Lower lobe of right lung (tissue), 2 donors: ENCODE measurements at places on chromosomes 1 and 21. TPM values are rescaled to one million over a fixed set of nuclear protein-coding genes. Genes with fewer than 3 reads are reported as not detected.

ANKRD45 gene
- total RNA-seq = 4.2 TPM

RXRG gene
- 8.4 TPM for total RNA-seq

SLC35F3 gene
- 0.41 TPM for total RNA-seq

IFNLR1 gene
- 11.7 TPM for total RNA-seq

RGS1 gene
- 16.3 TPM for total RNA-seq

LCE1E gene
- total RNA-seq = not detected

IL19 gene
- total RNA-seq = not detected

PGLYRP4 gene
- total RNA-seq = 0.30 TPM

CFAP107 gene
- total RNA-seq = 2.9 TPM

LAMTOR5 gene
- 121 TPM for total RNA-seq

PPIAL4G gene
- total RNA-seq = not detected

AADACL4 gene
- total RNA-seq = not detected

CSMD2 gene
- 1.1 TPM for total RNA-seq

SPRR2B gene
- total RNA-seq = not detected

KRTAP13-2 gene
- total RNA-seq = not detected

TMEM82 gene
- total RNA-seq = not detected

PLEKHG5 gene
- total RNA-seq = 9.5 TPM

EPHA8 gene
- total RNA-seq = not detected

APOBEC4 gene
- 3.0 TPM for total RNA-seq

GRCh38 chr1:218851586-218851985 is 322.1 kb upstream of the LYPLAL1 start:
- no peak for DNase-seq

DNA sequence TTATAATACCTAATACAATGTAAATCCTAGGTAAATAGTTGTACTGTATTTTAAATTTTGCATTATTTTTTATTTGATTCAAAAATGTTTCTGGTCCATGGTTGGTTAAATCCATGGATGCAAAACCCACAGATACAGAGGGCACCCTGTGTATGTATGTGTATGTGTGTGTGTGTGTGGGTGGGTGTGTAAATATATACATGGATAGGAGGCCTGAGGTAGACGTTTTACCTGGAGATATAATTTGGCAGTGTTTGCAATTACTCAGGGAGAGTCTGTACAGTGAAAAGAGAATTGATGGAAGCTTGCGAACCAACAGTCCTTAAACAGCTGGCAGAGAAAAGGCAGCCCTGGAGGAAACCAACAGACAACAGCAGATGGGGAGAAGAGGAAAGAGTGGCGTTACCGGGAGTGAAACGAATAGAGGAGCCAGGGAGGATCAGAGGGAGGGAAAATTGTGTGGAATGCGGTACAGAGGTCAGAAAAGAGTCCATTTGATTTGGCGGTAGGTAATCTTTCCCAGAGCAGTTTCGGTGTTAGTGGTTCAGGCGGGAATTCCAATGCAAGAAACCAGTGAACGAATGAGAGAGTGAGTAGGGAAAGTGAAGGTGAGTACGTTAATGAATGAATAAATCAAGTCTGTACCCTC is 47.9 kb upstream of the NBL1 start:
- no peak for DNase-seq

GRCh38 chr1:212722270-212722957 is 22.8 kb upstream of the BATF3 start:
- DNase-seq = no peak

- no peak for DNase-seq
These were observed 77.1 kb upstream of the IPO9 start for GRCh38 chr1:201751872-201752271.

- DNase-seq = no peak
These were observed 66.1 kb downstream of the TTC3 start for GRCh38 chr21:37139154-37139553.

GRCh38 chr1:155022927-155023236 is 10.7 kb downstream of the DCST2 start:
- no peak for DNase-seq

DNA sequence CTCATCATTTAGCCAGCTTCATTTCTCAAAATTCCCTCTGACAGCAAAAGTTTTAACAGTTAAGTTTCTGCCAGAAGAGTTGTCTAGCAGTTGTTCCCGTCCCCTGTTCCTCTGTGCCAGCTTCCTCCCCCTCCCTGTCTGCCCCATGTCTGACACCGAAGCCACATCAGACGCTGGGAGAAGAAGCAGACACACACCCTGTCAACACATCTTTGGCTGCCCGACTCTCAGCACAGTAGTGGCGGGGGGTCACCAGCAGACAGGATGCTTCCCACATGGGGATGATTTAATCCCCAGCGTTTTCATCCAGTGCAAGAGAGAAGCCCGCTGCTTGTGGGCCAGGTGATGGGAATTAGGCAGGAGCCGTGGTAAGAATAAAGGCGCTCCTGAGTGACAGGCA is 379.4 kb upstream of the RUNX1 start:
- peak; percentile 61 for DNase-seq

DNA sequence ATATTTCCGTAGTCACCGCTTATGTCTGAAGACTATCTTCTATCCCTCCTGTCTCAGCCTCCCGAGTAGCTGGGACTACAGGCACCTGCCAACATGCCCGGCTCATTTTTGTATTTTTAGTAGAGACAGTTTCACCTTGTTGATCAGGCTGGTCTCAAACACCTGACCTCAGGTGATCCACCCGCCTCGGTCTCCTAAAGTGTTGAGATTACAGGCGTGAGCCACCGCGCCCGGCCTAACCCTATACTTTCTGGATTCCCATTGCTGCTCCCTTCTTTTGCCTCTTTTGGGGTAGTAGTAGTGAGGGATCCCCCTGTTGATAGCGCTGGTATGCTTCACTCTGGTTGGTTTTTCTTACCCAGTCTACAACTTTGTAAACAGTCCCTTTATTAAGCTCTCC is 5.7 kb upstream of the SYF2 start:
- no peak for DNase-seq

- no peak for DNase-seq
These were observed 12.9 kb downstream of the RGS18 start for GRCh38 chr1:192171123-192171522.

- DNase-seq = no peak
These were observed 47.5 kb downstream of the CBS start for GRCh38 chr21:43027846-43028731.

DNA sequence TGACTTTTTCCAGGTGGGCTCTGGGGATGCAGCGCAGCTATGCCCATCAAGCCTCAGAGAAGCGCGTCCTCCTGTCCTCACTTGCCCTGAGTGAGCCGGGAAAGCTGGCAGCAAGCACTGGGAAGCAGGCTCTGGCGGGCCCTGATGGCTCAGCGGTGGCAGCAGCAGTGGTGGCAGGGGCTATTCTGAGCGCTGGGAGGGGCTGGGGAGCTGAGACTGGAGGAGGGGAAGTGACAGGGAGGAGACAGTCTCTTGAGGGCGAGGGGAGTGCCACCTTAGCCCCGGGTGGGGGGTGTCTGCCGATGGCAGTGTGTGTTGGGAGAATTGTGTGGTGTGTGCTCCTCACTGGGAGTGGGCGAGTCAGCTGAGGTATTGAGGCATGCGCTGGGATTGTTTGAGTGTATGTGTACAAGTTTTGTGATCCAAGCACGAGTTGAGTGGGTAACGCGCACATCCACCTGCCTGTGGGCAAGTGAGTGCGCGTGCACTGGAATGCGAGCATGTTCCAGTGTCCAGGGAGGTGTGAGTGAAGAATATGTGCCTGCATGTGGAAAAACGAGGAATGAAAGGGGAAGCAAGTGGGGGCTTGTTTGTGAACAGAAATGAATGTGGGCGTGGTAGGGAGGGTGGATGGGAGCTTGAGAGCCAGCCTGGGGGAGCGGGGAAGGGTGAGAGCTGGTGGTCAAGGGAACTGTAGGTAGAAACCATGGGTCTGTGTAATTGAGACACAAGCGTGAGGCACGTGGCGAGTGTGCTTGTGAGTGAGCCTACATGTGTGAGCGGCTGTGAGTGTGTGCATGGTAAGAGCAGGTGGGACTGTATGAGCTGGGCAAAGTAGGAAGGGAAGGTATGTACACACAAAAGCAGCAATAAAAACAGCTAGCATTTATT is 2.9 kb upstream of the FOXO6 start:
- no peak for DNase-seq

GRCh38 chr1:175307160-175307559 is 114.6 kb upstream of the KIAA0040 start:
- no peak for DNase-seq

- no peak for DNase-seq
These were observed 13.4 kb downstream of the PROK1 start for GRCh38 chr1:110464340-110464739.

DNA sequence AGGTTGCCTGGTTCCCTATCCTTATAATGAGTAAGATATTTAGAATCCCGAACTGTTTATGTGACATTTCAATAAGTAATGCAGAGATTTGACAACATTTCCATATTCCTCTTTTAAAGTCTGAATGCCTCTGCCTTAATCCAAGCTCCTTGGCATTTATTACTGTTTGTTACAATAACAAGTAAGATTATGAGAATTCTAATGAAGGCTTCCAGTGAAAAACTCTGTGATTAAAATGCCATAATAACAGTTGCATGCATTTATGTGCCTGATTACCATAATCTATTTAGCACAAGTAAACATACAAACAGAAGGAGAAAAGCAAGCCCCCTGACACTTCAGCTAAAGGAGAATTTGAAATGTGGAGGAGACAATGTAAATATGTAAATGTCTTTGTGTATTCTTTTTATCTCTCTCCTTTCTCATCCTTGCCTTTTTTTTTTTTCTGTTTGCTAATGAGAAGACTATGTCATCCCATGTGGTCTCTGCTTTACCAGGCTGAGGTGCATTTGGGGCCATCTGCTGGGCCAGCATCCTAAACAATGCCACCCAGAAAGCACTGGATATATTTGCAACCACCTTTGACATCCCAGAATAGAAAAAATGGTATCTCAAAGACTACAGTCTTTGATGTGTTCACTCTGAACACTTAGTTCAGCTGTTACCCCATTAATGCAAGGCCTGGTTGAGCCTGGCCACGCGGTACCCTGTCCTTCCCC is 17.2 kb upstream of the OLIG2 start:
- no peak for DNase-seq

GRCh38 chr1:20227704-20228103 is 41.4 kb upstream of the PLA2G2C start:
- no peak for DNase-seq

- no peak for DNase-seq
These were observed 2.6 kb downstream of the AHDC1 start for GRCh38 chr1:27601321-27601770.

DNA sequence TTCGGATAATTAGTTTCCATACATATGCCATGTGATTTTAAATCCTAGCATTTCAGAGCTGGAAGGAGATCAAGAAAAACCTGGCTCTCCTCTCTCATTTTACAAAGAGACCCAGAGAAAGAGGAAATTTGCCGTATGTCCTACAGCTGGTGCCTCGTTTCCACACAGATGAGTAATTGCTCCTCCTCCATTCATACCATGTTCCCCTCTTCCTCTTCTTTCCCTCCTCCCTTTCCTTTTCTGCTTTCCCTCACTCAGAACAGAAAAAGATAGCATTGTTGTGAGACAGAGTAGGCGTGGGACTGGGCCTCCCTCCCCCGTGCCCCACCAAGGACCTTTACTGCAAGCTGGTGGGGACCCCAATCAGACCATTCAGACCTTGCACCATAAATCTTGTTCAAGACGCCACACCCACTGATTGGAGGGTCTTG is 13.7 kb upstream of the SLC44A3 start:
- no peak for DNase-seq

- no peak for DNase-seq
These were observed 3.4 kb downstream of the PTTG1IP start for GRCh38 chr21:44869781-44870747.

- DNase-seq = no peak
These were observed 14.2 kb downstream of the FCGR2B start for GRCh38 chr1:161676958-161677689.

DNA sequence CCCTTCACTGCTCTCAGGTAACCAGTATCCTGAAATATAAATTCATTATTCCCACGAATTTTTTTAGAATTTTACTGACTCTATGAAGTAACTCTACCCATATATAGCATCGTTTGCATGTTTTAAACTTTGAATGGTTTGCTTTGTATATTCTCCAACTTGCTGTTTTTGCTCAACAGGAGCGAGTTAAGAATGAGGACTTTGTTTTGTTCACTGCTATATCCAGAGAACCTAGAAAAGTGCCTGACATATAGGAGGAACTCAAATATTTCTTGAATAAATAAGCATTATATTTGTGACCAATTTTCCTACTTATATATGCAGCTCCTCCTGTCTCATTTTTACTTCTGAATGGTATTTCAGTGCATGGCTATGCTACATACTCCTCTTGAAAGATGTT is 43.4 kb downstream of the NUF2 start:
- DNase-seq = no peak

- DNase-seq = no peak
These were observed 28.5 kb downstream of the NIBAN1 start for GRCh38 chr1:184945678-184946412.

DNA sequence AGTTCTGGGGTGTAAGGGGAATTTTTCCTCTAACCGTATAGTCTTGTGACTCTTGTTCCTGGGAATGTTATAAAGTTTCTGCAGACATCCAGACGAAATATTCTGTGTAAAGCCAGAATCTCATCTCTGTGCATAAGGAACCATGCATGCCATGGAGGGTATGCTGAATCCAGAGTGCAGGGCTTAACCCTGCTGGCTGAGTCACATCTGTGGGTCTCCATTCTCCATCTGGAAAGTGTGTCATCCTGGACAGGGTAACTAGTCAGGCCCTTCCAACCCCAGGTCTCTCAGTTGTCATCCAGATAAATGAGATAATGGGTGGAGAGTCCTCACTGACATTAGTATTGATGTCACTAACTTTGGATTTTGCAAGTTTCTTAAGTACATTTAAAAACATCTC is 48.8 kb downstream of the ATP5PO start:
- DNase-seq = no peak

DNA sequence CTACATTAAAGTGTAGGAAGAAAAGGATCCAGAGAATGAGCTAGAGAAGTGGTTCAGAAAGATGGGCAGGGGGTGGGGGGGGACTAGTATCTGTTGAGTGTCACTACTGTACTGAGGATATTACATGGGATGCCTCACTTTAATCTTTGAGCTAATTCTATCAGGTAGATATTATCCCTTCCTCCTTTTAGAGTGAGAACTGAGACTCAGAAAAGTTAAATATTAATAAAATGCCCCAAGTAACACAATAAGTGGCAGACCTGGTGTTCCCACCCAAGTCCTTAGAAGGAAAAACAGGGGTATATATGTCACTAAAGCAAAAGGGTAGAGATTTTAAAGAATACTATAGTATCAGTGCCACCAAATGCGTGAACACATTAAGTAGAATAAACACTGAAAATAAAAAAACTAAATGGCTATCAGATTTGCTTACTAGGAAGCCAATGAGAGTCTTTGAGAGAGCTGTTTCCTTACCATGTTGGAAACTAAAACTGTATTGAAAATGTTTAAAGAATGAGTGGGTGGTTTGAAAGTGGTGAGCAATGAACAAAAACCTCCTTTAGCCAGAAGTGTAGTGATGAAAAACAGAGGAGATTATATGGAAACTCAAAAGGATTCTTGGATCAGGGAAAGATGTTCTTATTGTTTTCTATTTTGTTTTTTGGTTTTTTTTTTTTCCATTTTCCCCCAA is 230.8 kb downstream of the BARHL2 start:
- no peak for DNase-seq

- peak; percentile 30 for DNase-seq
These were observed 30.4 kb downstream of the RRP1 start for GRCh38 chr21:43819511-43820405.

GRCh38 chr1:4584449-4584848 is 70.0 kb upstream of the AJAP1 start:
- no peak for DNase-seq

GRCh38 chr1:149846593-149847466 is 52.5 kb upstream of the BOLA1 start:
- no peak for DNase-seq

- DNase-seq = no peak
These were observed 1033.8 kb downstream of the PLA2G4A start for GRCh38 chr1:187862506-187862905.

GRCh38 chr1:217747156-217747769 is 116.1 kb downstream of the SPATA17 start:
- no peak for DNase-seq
